Right renal cortex interstitium (tissue), 3 donors: ENCODE measurements at places on chromosomes 1 and 21.

GRCh38 chr1:48692235-48692634, 84.5 kb downstream of the BEND5 start:
- DNase-seq: no peak

DNA sequence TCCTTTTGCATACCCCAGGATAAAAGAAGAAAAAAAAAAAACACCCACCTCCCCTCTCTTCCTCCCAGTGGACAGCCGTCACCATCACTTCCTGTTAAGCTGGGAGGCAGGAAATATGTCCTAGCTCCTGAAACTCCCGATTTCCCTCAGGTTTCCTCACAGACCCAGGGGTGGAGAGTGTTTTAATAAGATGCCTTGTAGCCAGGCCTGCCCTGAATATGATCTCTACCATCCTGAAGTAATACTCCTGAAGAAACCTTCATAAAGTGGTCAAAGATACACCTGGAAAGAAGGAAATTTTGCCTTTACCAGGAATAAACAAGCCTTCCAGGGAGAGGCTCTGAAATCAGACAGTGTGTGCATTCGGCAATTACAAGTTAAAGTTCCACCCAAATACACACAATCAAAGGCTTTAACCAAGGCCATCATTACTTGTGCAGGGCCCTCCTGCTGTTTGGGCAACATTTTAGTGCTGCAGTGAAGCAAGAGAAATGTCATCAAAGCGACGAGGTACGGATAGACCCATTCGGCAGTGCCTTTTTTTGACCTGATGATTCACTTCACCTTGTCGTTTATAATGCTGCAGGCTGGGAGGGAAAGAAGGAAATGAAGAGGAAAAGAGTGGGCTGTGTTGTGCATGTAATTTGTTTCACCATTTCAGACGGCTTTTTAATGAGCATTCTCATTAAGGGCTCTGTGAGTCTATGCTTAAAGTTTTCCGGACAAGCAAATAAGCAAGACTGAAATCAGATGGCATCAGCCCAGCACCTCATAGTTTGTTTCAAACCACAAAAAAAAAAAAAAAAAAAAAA, 41.0 kb upstream of the RASAL2 start:
- no peak for DNase-seq

DNA sequence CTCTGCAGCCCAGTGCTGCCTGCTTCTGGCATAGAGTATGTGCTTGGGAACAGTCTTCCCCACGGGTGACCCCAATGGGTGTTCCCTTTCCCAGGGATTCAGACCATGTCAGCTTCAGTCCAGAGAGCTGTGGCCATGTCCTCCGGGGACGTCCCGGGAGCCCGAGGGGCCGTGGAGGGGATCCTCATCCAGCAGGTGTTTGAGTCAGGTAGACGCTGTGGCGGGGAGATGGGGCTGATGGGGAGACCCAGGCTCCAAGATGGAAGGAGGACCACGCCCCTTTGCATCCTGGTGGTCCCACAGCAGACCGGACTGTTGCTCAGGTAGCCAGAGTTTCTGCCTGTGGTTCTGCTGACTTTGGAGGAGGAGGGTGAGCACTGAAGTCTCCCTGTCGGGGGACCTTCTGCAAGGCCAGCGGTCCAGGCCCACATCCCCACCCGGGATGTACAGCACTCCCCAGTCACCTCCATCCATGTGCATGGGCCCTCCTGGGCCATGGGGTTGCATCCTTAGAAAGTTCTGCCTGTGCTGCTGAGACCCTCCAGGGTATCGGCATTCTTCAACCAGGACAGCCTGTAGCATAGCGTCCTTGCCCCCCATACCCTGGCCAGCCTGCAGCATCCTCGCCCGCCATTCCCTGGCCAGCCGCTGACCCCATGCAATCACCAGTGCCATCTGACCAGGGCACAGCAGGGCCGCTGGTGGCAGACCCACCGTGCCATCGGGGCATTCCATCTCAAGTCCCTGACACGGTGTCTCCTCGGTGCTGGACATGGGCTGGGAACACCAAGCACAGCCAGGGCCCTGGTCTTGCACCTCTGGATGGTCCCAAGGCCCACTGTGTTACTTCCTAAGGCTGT, 2.8 kb downstream of the AIRE start:
- no peak for DNase-seq

- DNase-seq: no peak
Measured at GRCh38 chr1:229950020-229950419, 117.0 kb upstream of the GALNT2 start.

DNA sequence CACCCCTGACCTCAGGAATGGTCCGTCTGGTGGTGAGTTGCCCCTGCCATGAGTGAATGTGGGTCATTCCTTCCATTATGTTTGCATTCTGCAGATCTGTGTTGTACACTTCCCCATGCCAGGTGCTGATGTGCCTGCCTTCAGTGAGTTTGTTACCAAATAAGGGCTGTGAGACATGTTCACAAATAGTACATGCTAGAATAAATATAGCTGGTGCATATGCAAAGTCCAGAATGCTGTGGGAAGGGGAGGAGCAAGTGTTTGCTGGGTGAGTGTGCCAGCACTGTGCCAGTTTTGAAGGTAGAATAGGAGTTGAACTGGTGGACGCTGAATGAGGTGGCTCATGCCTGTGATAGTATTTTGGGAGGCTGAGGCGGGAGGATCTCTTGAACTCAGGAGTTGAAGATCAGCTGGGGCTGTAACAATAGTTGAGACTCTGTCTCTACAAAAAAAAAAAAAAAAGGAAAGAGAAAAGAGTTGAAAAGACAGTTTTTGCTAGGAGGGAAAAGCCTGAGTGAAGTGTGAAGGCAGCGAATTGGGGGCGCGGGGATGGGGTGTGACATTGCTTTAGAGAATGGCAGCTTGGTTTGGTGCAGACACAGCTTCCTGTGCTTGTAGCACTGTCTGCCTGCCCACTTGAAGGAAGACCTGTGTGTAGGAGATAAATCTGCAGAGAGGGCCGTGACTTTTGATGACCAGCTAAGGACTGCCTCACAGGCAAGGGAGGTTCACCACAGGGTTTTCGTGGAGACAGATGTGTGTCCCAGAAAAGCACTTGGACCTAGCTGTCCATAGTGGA, 61.1 kb downstream of the LGR6 start:
- no peak for DNase-seq
